ENCODE measurements at places on chromosomes 1 and 21. TPM values are rescaled to one million over a fixed set of nuclear protein-coding genes. Genes with fewer than 3 reads are reported as not detected.

AMY2B gene
- 25.0 TPM for total RNA-seq

DNA sequence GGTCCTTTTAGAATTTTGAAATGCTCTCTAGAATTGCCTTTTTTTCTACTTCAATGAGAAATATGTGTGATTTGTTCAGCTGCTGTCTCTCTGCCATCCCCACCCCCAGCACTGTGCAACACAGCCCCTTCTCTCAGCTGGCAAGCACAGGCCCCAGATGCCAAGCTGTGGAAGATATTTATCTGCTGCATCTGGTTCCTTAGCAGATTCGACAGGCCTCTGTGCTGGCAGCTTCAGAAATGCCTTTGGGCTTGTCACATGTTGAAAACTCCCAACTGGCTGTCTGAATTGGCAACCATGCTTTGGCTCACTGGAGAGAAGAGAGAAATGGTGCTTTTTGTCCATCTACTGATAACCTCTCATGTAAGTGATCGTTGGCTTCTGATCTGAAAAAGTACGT lies 206.7 kb upstream of the C1orf87 start:
- DNase-seq: no peak

GRCh38 chr1:4664606-4665005 lies 10.2 kb downstream of the AJAP1 start:
- no peak for DNase-seq

- DNase-seq: no peak
Measured at GRCh38 chr1:165487921-165488320, 43.0 kb upstream of the RXRG start.

GRCh38 chr1:106061586-106062495 lies 994.6 kb upstream of the PRMT6 start:
- DNase-seq: no peak

GRCh38 chr1:161274874-161275273 lies 16.3 kb downstream of the PCP4L1 start:
- DNase-seq: no peak

- no peak for DNase-seq
Measured at GRCh38 chr1:98763488-98764150, 102.1 kb downstream of the SNX7 start.

GRCh38 chr1:187648091-187648490 lies 819.3 kb downstream of the PLA2G4A start:
- no peak for DNase-seq

GRCh38 chr1:90000934-90001676 lies 6.2 kb downstream of the ZNF326 start:
- DNase-seq: no peak

GRCh38 chr21:43312751-43313169 lies 114.2 kb downstream of the SIK1 start:
- DNase-seq: no peak

DNA sequence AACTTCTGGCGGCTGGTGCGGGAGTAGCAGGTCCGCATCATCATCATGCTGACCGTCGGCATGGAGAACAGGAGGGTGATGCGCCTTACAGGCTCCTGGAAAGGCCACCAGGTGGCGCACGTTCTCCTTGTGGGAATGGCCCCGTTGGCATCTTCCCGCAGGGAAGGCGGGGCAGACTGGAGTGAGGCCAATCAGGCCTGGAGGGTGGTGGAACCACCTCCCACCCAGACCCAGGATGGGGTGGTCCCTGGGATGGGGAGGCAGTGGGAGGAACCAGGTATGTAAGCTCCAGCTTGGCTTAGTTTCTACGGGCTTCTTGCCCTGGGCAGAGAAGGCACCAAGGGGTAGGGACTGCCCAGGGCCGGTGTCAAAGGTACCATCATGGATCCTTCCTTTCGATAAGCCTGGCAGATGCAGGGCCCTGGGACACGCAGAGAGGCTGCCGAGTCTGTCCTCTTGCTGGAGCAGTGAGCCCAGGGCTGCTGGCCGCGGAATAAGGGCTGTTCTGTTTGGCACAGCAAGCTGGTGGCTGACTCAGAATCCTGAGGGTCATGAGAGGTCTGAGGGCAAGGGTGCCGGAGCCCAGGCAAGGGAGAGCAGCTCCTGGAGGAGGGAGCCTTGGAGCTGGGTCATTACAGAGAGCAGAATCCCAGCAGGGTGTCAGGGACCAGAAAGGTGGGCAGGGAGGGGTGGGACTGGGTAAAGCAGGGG lies 8.7 kb upstream of the LGR6 start:
- DNase-seq: no peak

DNA sequence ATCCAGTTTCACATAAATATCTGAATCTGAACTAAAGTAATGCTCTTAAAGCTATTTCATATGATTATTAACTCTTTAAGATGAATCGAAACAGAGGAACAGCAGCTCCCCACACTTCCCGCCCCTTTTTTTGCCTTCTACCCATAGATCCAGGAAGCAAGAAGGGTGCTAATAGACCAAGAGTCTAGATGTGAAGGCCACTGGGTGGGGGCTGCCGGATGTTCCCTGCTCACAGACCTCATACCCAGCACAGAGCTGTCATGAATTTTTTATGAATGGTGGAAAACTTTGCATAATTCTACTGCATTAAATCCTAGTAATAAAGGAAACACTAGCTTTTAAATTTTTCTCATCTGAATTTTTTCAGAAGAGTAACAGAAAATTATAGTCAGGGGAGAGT lies 283.9 kb upstream of the SGIP1 start:
- no peak for DNase-seq

LPAR3 gene
- total RNA-seq: 18.7 TPM

KCNK2 gene
- 2.5 TPM for total RNA-seq

LIN28A gene
- total RNA-seq: not detected

GRCh38 chr1:228142155-228142691 lies 2.1 kb downstream of the GUK1 start:
- no peak for DNase-seq

B3GALT5 gene
- total RNA-seq: 1.5 TPM

DNA sequence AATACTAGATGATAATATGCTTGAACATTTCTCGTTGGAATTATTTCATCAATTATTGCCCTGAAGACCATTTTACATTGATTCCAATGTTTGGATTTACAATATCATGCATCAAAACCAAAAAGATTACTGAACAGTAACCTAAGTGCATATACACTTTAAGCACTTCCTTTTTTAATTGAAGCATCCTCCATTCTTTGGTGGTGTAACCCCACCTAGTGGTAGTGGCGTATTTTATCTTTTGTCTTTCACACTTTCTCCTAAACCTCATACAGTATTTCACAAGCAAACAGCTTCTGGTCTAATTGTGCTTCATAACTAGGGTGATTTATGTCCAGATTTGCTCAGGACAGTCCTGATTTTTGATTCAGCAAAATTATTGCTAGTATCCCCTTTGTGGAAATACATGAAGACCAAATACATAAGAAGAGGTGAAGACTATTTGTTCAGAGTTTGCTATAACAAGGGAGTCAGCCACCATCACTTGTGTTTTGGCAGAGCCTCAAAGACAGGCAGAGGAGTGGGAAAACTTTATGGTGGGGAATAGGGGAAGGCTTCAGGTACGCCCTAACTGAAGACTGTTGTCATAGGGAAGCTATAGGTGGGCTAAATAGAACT lies 3.4 kb upstream of the NVL start:
- DNase-seq: no peak

SELP gene
- total RNA-seq: 8.8 TPM

GRCh38 chr1:80531182-80531581 lies 1269.6 kb upstream of the ADGRL2 start:
- DNase-seq: no peak

DNA sequence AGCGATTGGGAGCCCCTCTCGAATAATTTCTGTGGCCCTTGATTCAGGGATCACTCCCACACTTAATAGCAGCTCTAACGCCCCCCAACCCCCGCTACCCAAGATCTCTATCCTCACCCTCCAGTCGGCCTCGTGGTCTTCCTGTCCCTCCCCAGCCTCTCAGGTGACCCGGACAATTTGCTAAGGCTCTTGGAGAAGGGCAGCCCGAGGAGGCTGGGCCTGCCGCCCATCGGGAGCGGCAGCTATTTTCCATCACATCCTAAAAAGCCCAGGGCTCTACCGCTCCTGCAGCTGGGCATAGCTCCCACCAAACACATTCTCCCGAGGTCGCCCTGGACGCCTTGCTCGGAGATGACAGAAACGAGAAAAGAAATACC lies 12.0 kb upstream of the PHLDA3 start:
- no peak for DNase-seq

- DNase-seq: no peak
Measured at GRCh38 chr1:180606155-180606554, 25.7 kb upstream of the XPR1 start.

- no peak for DNase-seq
Measured at GRCh38 chr1:230276401-230276800, 149.7 kb downstream of the PGBD5 start.

GRCh38 chr1:19468397-19468956 lies 16.9 kb downstream of the CAPZB start:
- DNase-seq: no peak

DNA sequence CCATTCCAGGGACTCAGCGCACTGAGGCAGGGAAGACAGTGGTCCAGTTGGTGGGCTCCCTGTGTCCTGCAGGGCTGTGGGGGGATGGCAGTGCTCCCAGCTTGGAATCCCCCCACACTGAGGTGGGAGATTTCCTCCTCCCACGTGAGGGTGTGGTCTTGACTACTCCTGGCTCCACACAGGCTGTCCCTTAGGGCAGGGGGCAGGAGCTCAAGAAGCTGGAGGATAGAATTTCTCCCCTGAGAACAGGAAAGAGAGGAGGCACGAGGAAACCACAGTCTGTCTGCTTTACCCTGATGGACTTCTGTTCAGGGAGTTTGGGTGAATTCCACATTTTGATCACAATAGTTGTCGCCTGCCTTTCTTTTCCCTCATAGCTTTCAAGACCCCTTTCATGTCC lies 62.1 kb downstream of the CACNA1E start:
- no peak for DNase-seq

DNA sequence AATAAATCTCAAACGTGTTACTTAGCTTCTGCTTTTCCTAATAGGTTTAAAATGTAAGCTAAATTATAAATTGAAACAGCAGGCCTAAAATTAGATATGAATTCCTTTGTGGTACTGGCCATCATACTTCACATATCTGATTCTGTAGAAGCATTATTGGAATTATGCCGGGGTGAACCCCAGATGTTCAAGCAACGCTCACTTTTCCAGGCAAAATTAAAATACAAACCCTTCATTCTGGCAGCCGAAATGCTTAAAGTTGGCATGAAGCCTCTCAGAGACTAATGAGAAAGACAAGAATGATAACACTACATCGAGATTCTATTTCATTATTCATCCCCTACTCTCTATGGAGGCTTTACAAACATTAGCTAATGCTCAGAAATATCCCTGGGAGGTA lies 1352.7 kb upstream of the ADGRL2 start:
- DNase-seq: no peak

- no peak for DNase-seq
Measured at GRCh38 chr1:15504436-15504835, 19.6 kb downstream of the CASP9 start.

GRCh38 chr1:164767752-164768402 lies 208.9 kb downstream of the PBX1 start:
- DNase-seq: no peak

- DNase-seq: no peak
Measured at GRCh38 chr1:192966073-192966472, 93.1 kb downstream of the UCHL5 start.

DNA sequence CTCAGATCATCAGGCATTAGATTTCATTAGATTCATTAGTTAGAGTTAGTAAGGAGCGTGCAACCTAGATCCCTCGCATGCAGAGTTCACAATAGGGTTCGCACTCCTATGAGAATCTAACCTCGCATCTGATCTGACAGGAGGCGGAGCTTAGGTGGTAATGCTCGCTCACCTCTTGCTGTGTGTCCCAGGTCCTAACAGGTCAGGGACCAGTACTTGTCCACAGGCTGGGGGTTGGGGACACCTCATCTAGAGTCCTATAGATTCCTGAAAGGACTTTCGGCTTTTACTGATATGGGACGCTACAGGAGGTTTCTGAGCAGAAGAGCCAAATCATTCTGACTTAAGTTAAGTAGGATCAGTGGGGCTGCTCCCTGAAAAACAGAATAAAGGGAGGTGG lies 91.4 kb downstream of the AKT3 start:
- no peak for DNase-seq

DNA sequence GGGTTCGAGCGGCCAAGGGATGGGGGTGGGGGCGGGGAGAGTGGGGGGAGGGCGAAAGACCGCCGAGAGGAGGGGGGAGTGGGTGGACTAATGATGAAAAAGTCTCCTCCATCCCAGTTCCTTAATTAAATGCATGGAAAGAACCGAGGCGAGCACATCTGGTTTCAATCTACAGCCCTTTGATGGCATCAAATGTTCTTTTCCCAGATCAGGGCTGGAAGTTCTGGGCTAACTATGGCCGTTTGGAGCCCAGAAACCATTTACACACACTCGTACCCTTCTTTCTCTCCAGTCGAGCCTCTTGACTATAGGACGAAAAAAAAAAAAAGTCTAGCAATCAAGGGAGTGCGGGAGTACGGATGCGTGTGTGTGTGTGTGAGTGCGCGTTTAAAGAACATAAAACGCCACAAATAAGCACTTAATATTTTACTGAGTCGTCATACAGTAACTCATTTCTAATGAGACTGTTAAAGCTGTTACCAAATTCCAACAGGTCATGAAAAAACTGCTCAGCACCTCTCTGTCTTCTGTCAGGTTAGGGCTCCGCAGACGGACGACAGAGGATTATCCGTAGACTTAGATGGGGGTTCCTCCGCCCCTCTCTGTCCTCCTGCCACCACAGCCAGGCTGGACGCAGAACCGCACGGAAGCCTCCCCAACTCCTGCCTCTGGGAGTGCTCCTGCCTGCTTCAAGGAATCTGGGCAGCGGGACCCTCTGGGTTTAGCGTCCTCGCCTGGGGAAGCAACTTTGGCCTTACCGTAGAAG lies 2.1 kb upstream of the PRRX1 start:
- DNase-seq: no peak

PTPN22 gene
- total RNA-seq: 7.4 TPM

GRCh38 chr1:6962996-6963911 lies 178.0 kb downstream of the CAMTA1 start:
- no peak for DNase-seq

C1QB gene
- 287 TPM for total RNA-seq

DNA sequence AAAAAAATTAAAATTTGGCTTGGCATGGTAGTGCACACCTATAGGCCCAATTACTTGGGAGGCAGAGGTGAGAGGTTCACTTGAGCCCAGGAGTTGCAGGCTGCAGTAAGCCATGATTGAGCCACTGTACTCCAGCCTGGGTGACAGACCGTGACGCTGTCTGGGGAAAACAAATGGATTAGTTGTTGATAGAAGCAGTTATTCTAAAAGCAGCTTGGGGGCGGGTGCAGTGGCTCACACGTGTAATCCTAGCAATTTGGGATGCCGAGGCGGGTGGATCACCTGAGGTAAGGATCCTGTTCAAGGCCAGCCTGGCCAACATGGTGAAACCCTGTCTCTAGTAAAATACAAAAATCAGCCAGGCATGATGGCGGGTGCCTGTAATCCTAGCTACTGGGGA lies 40.3 kb downstream of the KIF1B start:
- no peak for DNase-seq
